Nephron progenitor cell (in vitro differentiated cells): ENCODE measurements at places on chromosomes 12 and 14.

DNA sequence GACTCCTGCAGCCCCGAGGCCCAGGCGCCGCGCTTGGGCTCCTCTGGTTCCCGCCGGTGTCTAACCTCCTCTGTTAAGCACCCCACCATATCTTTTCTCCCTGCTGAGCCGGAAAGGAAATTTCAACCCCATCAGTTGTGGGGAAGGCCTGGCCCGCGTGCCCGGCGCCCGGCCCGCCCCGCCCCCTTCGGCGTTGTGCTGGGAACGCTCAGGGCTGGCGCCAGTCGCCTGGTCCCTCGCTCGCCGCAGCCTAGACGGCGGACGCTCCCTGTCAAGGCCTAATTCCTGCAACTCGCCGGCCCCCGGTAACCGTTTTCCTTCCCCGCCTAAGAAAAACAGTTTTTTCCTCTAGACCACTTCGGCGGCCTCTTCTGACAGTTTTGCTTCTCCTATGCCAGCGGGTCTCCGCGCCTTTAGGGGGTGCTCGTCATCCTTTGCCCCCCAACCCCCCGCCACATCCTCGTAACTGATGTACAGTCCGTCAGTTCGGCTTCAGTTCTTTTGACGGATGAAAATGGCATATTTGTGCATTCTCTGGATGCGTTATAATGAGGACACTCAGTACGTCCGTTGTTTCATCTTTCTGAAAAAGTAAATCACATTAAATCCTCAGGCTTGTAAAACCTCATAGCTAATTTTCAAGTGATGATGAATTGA lies 506 bp upstream of the NAP1L1 start:
- peak; percentile 85 for DNase-seq

GRCh38 chr12:103840462-103840875 lies 565 bp downstream of the NT5DC3 start:
- DNase-seq: no peak

GRCh38 chr14:77074969-77075368 lies 23.1 kb upstream of the CIPC start:
- DNase-seq: no peak

DNA sequence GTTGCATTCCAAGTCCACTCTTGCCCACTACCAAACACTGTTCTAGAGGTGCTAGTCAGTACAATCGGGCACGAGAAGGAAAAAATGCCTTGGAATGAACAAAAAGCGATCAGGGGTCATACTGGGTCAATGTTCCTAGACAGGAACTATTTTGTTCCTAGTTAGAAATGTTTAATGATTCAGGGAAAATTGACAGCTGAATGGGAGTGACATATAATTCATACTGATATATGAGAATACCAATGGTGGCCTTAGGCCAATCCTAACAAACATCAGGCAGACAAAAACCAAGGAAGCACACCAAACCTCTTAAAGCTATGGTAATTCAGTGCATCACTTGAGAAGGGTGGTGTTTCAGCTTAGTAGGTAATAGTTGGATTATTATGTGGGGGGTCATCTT lies 51.1 kb downstream of the ANAPC7 start:
- DNase-seq: no peak

- no peak for DNase-seq
Measured at GRCh38 chr14:65329911-65330310, 82.6 kb upstream of the FUT8 start.
